ENCODE measurements at places on chromosomes 2 and 18.

DNA sequence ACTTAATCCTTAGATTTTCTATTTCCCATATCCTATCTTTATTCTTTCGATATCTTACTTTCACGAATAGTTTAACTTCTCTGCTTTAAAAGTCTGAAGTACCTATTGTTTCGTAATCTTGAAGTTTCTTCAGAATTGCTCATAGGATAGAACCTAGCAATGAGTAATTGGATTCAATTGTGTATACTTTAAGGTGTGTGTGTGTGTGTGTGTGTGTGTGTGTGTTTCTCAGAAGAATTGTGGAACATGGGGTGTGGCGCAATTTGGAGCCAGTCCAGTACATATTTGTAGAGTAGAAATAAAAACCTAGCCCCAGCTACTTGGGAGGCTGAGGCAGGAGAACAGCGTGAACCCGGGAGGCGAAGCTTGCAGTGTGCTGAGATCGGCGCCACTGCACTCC, 897.6 kb downstream of the BCL11A start:
- no peak for DNase-seq

GRCh38 chr2:169093535-169093934, 24.2 kb downstream of the DHRS9 start:
- no peak for DNase-seq

DNA sequence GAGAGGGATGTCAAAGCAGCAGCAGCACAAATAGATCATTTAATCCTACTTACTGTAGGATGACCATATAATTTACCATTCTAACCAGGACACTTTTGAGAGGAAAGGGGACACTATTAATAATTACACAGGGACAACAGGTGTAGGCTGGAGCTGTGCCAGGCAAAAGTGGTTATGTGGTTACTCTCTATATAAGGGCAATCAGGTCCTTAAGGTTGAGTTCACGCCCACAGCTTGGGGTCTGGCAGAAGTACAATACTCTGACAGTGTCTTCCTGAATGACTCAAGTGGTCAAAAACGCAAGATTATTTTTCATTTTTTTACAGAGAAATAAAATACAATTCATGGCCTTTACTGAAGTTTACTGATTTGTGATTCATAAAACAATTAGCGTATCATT, 2.8 kb downstream of the PREPL start:
- DNase-seq: no peak

GRCh38 chr2:104901037-104901881, 47.3 kb downstream of the POU3F3 start:
- DNase-seq: no peak

DNA sequence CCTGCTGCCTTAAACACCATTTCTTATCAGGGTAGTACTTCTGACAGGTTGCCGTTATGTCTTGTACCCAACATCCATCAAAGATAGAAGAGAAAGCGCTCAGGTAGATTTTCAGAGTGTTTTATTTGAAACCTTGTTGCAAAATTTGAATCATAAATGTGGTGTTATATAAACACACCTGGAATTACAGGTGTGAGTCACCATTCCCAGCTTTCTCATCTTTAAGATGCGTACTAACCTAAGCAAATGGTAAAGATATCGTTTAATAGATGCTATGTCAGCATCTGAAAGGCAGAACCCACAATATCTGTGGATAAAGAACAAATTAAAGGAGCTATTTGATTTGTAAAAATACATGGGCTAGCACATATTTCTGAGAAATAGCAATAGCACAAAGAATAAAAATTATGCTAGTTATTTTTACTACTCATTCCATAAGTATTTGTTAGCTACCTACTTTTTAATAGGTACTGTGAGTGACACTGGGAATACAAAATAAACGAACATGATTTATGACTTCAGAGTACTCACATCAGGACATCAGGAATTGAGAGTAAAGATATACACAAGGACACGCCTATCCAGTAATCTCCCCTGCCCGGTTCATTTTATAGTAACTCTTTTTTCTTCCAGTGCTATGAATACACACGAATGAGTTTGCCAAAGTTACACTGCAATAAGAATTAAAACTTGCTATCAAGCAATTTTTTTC, 193.8 kb downstream of the RBM43 start:
- no peak for DNase-seq

GRCh38 chr18:11984091-11984490, 2.8 kb downstream of the IMPA2 start:
- no peak for DNase-seq

DNA sequence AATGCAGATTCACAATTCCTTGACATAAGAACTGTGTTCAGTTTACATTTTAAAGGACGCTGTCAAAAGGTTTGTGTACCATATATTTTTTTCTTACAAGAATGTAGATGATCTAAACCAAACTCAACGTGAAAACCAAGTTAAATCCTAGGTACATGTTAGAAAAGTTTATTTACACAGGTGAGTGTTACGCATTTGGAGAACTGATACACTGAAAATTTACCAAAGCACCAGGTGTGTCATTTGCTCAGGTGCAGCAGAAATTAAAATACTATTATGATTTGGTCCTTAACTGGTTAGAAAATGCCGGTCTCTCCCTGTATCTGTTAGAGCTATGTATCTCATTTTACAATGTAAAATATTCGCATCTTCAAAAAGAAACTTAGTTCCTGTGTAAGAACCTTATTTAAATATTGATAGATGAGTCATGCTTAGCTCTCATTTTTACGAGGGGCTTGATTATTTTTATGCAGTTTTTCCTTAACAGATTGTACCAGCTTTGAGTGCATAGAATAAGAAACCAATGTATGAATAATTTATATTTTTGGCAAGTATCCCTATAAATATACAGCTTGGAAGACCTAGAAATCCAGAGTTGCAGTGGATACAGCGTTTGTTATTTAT, 25.1 kb downstream of the MFF start:
- DNase-seq: no peak

- DNase-seq: no peak
Measured at GRCh38 chr18:31579375-31579774, 12.3 kb upstream of the TTR start.

- no peak for DNase-seq
Measured at GRCh38 chr2:203412546-203413331, 84.5 kb downstream of the ABI2 start.

DNA sequence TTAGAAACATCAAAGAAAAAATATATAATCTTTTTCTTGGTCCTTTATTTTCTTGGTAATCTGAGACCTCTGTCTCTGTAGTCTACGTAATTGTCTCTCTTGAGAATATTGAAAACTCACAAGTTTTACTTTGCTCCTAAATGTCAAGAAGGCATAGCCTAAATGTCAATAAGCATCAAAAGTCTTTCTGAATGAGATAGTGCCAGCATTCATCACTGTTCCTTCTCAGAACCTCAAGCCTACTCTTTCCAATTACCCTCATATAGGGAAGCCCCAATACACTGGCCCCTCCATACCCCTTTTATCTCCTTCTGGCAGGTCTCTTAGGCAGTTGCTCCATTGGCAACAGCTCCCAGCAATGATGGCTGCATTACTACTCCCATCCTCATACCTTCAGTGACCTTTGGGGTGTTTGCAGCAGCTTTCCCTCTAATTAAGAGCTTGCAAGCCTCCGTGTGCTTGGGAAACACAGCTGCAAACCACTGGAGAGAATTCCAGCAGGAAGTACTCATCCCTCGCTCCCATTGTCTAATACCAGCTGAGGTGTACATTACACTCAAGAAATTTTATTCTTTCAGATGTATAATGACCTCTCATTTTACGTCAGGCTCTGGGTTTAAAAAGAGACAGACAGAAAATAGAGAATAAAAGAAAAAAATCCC, 95.8 kb downstream of the KYNU start:
- DNase-seq: no peak

- no peak for DNase-seq
Measured at GRCh38 chr2:240922982-240923537, 16.9 kb downstream of the CROCC2 start.

- DNase-seq: no peak
Measured at GRCh38 chr2:172943539-172943938, 132.1 kb upstream of the MAP3K20 start.

GRCh38 chr2:136360790-136361189, 242.8 kb upstream of the CXCR4 start:
- no peak for DNase-seq

- DNase-seq: no peak
Measured at GRCh38 chr2:131022731-131023130, 70.5 kb downstream of the FAM168B start.

DNA sequence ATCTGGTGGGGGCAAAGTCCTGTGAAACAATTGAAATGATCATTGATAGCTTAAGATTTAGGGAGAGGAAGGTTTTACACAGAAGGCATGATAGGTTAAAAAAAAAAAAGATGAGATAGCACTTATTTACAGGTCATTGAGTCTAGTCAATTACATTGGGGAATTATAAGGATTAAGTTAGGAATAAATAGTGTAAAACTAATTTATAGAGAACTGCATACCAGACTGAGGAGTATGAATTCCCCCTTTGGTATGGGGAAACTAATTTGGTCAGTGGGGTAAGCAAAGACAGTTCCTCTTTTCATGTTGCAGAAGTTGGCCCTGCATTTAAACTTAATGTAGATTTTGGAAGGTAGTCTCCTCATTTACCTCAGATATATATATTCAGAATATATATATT, 10.8 kb downstream of the GLS start:
- peak; percentile 84 for DNase-seq

DNA sequence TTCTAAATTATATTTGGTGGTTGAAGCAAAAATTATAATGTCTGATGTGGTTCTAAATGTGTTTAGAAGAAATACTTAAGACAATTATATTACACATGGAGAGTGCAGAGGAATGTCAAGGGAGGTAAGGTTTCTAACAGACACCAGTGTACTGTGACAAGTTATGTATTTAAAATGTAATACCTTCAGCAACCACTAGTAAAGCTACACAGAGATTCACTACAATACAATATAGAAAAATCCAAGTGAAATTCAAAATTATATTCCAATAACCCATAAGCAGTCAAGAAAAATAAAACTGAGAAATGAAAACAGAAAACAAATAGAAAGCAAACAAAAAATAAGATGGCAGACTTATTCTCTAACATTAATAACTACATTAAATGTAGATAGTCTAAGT, 249.5 kb upstream of the KLHL14 start:
- DNase-seq: no peak

DNA sequence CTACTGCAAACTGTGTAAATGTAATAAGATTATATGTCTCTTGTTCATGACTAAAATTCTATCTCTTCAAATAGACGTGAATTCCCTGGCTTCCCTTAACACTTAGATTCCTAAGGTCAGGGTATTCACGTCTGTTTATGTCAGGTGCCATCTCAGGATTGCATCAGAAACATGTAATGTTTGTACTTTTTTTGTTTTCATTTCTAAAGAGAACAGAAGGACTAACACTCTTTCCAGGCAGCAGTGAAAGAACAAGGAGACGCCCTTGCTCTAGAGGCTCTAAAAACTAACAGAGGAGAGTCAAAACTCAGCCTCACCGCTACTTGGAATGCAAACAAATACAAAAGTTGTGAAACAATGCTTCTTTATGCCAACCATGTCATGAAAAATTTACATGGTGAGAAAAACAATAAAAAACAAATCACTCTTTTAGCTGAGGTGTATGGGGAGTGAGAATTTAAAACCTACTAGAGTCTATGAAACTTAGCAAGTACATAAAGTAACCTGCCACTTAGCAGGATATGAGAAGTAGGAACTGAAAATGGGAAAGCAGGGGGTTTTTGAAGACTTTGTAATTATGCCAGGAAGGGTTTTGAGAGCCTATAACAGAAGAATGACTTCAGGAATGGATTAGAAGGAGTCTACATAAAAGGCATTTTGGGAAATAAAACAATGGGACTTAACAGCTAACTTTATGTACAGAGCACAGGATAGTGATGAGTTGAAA, 522.7 kb downstream of the THSD7B start:
- no peak for DNase-seq

DNA sequence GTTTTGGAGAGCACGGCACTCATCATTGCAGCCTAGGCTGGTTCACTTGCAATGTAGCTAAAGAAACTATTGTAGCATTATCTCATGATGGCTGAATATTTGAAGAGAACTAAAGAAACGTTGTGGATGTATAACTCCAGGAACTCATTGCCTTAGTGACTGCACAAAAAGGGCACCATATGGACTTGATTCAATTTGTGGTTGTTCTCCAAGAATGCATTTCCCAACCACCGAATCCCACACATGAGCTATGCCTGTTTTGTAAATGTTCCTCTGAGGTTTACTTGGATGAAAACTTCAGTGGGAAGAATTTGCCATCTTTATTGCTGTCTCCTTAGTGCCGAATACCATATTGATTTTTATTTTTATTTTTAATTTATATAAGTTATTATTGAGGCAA, 43.5 kb downstream of the DOK6 start:
- DNase-seq: no peak

DNA sequence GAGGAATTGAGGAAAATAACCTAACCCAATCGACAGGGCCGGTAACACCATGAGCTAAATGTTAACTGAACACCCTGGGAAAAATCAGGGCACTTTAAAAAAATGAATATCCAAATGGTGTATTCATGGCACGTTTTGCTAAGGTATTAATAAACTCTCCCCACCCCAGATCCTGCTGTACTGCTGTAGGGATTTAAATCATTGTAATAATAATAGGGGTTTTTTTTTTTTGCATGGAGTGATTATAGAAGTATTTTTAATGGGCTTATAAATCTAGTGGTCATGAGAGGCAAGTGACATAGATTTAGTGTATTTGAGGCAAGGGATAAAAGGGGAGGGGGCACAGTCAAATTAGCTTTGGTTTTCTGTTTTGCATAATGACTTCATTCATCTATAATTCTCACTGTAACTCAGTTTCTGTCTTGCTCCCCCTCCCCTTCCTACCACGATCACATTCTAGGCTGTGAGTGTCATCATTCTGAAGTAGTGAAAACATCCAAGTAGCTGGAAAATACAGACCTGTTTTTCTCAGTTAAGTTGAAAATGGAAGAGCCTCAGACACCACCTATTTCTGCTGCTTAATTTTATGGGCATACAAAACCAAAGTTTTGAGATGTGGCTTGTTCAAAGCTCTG, 18.2 kb upstream of the MGAT5 start:
- no peak for DNase-seq

DNA sequence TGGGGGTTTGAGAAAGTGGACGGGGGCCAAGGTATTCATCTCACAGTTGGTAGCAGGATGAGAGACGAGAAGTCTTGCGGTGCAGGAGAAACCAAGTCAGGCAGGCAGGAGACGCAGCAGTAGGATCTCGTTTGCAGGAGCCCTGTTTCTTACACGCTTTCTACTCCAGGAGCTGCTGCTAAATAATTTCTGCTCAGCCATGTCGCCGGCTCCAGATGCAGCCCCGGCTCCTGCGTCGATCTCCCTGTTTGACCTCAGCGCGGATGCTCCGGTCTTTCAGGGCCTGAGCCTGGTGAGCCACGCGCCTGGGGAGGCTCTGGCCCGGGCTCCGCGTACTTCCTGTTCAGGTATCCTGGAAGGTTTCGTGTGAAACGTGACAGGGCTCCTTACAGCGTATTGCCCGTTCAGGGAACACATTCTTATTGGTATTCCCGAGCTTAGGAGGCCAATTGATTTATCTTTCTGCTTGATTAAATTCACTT, 494 bp downstream of the ANKZF1 start:
- DNase-seq: peak; percentile 59

GRCh38 chr2:11945139-11946126, 199.0 kb downstream of the LPIN1 start:
- DNase-seq: peak; percentile 83

- no peak for DNase-seq
Measured at GRCh38 chr2:192042126-192042525, 152.6 kb downstream of the TMEFF2 start.

Data from inflammatory macrophage treated with lipopolysaccharide for 4 hours (primary cell).